RPMI7951 (cell line): ENCODE measurements at places on chromosomes 7 and 10.

GRCh38 chr10:29881336-29881771, 178.0 kb downstream of the JCAD start:
- no peak for DNase-seq

GRCh38 chr7:129466796-129467195, 32.6 kb downstream of the STRIP2 start:
- no peak for DNase-seq

DNA sequence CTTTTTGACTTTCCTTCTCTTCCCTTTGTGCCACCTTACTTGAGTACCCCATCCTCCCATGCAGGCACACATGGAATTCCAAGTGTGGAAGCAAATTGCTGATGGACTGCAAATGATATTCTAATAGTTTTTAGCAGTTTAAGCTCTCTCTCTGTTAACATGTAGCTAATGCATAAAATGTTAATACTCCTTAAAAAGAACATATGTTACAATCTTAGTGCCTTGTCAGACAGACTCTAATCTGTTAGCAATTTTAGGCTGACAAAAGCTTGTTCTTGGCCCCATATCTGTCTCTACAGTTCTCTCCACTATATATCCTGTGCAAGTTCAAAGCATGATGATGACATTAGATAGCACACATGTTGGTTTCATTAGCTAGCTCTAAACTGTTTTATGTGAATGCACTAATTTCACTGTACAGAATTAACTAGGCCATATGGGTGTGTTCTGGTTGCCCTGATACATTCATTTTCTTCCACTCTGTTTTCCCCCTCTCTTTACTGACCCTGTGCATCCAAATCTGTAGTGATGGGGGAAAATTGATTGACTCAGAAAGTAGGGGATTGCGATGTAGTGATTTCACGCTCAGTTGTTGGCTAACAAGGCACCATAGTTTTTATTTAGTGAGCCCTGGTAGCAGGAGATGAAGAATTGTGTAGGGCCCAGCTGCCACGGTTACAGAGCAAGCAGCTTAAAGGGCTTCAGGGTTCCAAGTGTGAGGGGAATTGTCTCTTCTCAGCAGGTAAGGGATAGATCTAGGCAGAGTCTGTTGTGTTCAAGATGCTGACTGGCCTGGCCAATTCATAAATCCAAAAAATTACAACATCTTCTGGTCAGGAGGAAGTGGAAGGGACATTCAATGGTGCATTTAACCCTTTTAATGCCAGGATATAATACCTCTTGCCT, 114.6 kb upstream of the FZD1 start:
- DNase-seq, result no peak

GRCh38 chr10:61688551-61689308, 26.0 kb downstream of the CABCOCO1 start:
- no peak for DNase-seq

GRCh38 chr10:82399850-82400249, 524.9 kb downstream of the NRG3 start:
- no peak for DNase-seq

DNA sequence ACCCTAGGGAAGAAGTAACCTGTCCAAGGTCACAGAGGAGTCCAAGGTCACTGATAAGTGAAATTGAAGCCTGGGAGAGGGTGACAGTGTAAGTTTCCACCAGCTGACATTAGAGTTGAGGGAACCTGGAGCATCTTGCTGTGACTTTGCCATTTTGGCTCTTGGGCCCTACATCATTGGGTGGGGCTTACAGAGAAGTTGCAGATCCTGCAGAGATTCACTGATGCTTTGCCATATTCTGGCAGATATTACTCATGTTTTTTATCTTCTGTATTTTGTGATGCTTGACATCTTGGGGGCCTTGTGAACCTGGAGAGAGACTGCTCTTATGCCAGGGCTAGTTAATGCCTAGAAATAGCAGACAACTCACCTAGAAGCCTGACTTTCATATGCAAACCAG, 36.5 kb downstream of the SMKR1 start:
- no peak for DNase-seq

- no peak for DNase-seq
Measured at GRCh38 chr10:84427903-84428650, 99.7 kb downstream of the CCSER2 start.

- DNase-seq, result peak; percentile 51
Measured at GRCh38 chr10:102678842-102679289, 34.6 kb downstream of the TRIM8 start.

GRCh38 chr7:90903841-90904240, 307.7 kb downstream of the CDK14 start:
- no peak for DNase-seq

GRCh38 chr7:45238806-45239205, 81.2 kb downstream of the RAMP3 start:
- no peak for DNase-seq

GRCh38 chr10:33005322-33006301, 47.6 kb upstream of the ITGB1 start:
- DNase-seq, result peak; percentile 99

- no peak for DNase-seq
Measured at GRCh38 chr10:11195623-11196022, 178.0 kb downstream of the CELF2 start.

- DNase-seq, result no peak
Measured at GRCh38 chr7:28104811-28105210, 75.8 kb downstream of the JAZF1 start.

GRCh38 chr10:82551506-82551905, 676.5 kb downstream of the NRG3 start:
- no peak for DNase-seq

DNA sequence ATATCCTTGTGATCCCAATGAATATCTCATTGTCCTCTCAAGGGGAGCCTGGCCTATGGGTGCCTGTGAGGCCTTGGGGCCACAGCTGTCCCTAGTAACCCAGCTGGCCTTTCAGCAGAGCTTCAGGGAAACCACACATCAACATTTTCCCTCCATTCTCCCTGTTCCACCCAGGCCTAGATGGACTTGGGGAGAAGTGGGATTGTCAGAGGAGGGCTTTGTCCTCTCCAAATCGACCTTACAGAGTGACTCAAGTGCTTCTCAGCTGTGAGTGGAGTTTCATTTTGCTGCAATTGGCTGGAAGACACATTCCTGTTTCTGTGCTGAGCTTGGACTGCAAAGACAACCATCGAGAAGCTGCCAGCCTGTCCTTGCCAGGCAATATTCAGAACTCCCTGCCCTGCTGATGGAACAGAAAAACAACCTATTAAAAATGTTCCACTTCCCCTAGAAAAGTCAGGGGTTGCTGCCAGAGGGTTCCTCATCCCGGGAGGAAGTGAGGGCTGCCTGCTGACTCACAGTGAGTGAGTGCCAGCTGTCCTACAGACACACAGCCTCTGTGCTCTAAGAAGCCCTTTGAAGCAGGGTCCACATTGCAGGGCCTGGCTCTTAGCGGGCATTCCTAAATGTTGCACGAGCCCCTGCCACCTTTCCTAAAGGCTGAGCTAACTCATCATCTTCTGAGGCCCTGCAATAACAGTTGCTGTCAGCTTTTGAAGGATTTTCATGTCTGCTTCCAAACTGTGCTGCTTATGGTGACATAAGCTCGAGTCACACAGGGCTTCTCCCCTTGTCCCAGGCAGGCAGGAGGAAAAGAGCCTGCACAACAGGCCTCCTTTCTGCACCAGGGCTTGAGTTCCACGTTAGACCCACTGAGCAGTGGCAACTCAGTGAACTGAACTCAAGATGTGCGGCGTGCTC, 20.5 kb downstream of the STRA8 start:
- DNase-seq, result peak; percentile 90

DNA sequence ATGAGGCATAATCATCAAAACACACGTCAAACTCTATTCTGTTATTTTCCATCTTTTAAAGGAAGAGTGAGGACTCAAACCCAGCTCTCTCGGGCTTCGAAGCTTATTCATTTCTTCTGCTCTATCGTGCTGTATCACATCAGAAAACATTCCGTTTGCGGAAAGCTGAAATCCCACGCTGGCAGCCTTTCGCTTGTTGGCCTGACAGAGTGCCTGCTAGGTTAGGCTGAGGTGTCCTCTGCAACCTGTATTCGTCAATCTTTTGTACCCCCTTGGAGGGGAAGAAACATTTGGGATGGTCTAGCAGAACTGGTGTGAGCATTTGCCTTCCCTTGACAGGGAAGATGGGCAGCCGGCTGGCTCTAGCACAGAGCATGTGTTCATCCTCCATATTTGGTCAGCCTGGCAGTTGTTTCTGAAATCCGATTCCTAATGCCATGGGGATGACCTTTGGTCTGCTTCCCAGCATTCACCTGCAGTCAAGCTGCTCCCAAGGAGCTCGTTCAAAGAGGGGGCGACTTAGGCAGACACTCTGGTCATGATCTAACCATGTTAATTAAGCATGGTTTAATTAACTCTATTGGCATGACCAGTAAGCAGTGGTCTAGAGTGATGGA, 55.2 kb downstream of the TACC2 start:
- peak; percentile 25 for DNase-seq

DNA sequence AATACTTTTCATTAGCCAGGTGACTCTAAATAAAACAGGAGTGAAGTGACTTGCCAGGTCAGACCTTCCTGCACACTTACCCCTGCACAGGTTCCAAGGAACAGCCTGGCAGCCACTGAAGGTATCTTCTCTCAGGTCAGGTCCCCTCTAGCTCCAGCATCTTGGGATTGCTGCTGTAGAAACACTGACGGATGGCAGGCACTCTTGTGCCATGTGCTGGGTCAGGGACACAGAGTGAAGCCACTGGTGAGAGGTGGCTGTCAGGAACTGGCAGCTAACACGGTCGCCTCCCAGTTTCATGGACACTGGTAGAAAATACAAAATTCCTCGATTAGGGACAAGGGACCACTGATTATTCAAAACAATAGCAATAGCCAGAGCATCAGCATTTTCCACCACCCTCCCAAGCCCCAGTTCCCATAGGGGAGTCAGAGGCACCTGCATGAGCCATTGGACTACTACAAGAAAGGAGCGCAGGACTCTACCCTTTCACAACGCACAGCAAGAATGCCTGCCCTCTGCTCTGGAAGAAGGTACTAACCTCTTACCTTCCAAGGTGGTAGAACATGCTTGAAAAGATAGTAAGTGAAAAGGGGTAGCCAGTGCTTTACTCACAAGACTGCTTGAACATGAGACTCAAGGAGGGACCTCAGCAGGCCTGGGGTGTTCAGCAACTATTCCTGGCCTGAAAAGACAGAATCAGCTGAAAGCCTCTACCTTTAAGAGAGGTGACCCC, 5.1 kb upstream of the MYO1G start:
- no peak for DNase-seq

DNA sequence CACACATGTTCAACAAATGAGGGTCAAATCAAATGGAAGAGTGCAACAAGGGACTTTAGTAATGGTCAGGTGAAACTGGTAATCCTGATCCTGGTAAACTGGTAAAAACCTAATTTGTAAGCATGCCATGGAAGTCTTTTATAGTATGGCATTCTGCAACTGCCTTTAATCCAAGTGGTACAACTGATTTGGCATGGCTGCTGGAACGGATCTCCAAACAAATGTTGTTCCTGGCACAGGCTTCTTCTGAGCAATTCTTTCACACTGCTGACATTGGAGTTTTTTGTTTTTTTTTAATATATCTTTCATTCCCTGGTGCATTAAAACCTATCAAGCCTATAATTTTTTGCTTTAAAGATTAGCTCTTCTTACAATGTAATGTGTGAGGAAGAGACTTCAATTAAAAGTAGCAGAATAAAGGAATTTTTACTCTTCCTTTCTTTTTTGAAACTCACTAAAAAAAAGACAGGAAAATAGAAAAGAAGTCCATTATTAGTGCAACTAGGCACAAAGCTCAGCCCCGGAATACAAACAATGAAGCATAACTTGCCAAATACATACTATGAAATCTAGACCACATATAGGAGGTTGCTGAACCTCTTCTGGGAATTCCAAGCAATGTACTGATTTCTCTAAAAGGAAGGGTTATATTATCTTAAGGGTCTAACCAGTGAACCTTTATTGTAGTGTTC, 79.3 kb upstream of the OIT3 start:
- DNase-seq, result no peak

DNA sequence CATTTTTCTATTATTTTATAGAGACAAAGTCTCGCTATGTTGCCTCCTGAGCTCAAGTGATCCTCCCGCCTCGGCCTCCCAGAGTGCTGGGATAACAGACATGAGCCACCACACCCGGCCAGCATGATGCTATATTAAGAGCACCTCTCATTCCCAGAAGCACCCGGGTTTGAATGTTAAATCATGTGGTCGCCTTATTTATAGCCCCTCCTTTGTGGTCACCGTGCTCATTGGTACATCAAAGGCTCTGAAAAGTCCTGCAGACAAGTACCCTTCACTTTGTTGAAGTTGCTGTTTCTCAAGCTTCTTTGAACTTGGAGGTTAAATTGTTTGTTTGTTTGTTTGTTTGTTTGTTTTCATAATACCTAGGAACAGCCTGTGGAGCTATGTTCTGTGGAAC, 40.0 kb downstream of the CLIP2 start:
- DNase-seq, result no peak

GRCh38 chr7:123498601-123499000, 35.8 kb downstream of the IQUB start:
- DNase-seq, result no peak

DNA sequence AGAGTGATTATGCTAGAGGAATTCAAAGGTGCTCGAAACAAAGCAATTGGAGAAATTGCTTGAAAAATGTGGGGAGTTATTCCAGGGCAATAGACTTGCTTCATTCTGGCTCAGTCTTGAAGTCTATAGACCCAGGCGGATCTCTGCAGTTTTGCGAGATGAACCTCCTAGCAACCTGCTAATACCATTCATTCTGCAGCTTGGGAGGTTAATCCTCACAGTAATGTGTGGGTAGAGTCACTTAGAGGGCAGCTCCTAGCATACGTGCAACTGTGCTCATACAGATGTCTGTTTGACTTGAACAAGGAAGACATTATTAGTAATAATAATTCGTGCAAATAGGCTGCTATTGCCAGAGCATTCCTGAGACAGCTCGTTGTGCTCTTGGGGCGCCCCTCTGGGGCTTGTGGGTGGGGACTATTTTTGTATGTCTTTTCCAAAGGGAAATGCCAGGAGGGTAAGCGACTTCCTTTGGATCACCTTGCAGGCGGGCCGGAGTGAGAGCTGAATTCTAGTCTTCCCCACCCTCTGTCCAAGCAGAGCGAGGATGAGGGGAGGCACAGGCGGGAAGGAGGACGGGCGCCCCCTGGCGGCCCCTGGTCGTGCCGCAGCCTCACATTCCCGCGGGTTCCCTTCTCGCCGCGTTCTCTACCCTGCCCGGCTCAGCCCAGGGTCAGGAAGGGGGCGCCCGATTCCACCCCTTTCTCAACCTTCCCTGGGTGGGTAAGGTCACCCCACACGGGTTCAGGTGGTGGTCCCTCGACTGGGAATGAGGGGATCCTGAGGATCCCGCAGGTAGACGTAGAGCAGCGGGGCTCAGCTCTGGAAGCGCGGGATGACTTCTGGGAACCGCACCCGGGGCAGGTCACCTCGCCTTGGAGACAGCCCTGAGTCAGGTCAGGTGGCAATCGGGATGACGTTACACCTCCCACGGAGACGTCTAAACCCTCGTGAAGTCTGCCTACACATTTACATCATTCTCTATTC, 241.5 kb downstream of the PHTF2 start:
- no peak for DNase-seq

DNA sequence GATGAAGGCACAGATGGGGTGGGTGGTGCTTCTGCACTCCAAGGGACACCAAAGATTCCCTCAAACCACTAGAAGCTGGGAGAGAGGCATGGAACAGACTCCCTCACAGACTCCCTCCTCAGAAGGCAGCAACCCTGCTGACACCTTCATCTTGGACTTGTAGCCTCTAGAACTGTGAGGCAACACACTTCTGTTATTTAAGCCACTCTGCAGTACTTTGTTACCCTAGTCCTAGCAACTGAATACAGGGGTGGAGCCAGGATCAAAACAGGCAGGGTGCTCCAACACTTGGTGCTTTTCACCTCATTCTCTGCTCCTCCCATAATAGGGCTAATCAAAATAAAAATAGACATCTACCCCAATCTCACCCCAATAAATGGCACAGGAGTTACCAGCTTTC, 2.3 kb upstream of the GSTO1 start:
- no peak for DNase-seq

- DNase-seq, result no peak
Measured at GRCh38 chr10:126054191-126054590, 157.8 kb downstream of the FANK1 start.
